Daoy (cell line): ENCODE measurements at places on chromosomes 4 and X. TPM values are rescaled to one million over a fixed set of nuclear protein-coding genes. Genes with fewer than 3 reads are reported as not detected.

Gene CRMP1
- 14.1 and 17.1 TPM in 2 replicates for total RNA-seq

Gene SASH3
- not detected in 2 replicates for total RNA-seq

Gene PRKG2
- 0.33 and 0.63 TPM in 2 replicates for total RNA-seq

Gene PROM1
- total RNA-seq, result 0.57 and 0.68 TPM in 2 replicates

Gene TAF7L
- total RNA-seq, result 0.06 and 0.17 TPM in 2 replicates

GRCh38 chr4:15636818-15637217, 18.3 kb downstream of the FBXL5 start:
- no peak for DNase-seq

GRCh38 chr4:8599657-8600056, 7.1 kb downstream of the CPZ start:
- DNase-seq, result peak; percentile 95

- no peak for DNase-seq
Observed at GRCh38 chr4:96974295-96974694, 1134.4 kb downstream of the PDHA2 start.

DNA sequence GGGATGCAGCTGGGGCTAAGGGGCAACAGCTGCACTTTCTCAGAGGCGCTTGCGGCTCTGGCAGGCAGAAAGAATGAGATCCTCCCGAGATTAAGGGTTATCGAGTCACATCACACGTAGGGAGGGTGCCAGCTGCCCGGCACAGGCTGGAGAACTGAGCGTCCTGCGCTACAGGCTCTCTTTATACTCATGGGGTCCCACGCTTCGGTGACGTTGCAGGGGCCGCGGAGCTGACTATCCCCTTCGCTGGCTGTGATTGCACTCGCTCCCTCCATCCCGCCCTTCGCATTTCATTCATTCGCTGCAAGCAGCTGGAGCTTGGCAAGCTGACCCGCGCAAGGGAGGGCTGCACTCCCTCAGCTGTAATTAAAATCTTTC, at the start of gene TACR3:
TSS of gene TACR3 (minus strand) at position 156 of the 378 bp plus-strand sequence. CDS start 310 bp downstream, outside the sequence.
- no peak for DNase-seq

DNA sequence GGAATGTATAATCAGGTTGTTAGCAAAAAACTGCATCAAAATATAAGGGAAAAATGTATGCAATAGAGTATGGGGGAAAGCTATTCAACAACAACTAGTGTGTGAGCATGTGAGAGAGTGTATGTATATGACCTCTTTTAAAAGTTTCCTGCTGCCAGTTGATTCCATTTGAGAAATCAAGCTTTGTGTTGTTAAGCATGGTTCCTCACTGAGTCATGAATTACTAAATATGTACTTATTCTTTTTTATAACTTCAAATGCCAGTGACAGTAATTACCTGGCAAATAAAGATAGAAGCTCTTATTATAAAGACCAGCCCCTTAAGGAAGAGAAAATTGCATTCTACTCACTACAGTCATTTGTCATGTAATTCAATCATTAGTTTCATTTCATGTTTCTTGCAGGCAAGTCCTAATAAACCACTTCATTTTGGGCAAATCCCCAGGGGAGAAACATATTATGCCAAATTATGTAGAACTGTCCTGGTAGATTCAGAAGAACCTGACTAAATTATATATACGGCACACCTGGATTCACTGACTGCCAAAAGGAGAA, 19.2 kb downstream of the RASGEF1B start:
- no peak for DNase-seq

- no peak for DNase-seq
Observed at GRCh38 chr4:158724637-158725036, 1.4 kb upstream of the PPID start.

DNA sequence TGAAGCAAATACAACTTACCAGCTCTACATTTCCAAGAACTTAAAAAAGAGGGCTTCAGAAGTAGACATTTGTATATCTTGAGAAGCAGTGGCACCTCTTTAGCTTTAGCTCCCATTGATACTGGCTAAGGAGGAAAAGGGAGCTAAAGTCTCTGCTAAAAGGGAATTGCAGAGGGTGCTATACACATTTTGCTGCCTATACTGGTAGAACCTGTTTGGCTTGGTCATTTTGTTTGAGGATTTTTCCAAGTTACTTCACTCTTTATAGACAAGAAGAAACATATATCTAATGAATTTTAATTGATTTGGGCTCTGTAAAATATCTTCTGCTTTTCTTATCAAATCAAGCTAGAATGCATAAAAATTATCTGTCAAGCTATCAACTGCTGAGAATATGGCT, 11.8 kb downstream of the PAPSS1 start:
- DNase-seq, result no peak

DNA sequence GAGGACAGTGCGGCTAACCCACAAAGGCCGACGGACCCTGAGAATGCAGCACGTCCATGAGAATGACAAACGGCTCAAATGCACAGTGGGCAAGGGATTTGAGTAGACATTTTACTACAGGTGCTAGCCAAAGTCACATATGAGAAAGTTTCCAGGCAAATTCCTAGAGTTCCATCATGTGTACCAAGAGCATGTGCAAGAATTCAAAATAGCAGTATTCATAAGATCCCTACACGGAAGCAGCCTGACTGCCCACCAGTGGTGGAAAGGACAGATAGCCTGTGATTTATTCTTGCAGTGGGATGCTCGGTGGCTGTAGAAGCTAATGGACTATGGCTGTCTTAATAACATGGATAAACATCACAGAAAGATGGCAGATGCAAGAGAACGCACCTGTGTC, 68.0 kb downstream of the RGS12 start:
- DNase-seq, result no peak

GRCh38 chr4:99759346-99759984, 57.2 kb upstream of the DAPP1 start:
- no peak for DNase-seq
